HFF-Myc (cell line): ENCODE measurements at places on chromosomes 16 and 17.

DNA sequence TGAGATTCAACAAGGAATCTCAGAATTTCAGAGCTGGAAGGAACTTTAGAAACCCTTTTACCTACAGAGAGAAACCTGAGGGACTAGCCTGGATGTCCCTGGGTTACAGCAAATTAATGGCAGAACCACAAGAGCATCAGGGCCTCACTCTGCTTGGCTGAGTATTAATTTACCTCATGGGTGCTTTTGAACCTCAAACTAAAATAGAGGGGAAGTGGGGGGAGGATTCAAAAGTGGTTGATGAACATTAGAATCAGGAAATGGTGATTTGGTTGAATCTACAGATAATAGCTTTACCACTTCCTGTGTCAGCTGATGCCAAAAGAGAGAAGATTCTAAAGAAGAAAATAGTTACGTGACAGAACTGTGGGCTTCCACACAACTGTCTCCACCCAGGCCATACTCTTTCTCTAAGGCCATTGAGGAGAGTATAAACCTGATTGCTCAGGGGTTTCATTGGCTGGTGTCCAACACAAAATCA, 11.3 kb upstream of the SKAP1 start:
- DNase-seq = no peak

DNA sequence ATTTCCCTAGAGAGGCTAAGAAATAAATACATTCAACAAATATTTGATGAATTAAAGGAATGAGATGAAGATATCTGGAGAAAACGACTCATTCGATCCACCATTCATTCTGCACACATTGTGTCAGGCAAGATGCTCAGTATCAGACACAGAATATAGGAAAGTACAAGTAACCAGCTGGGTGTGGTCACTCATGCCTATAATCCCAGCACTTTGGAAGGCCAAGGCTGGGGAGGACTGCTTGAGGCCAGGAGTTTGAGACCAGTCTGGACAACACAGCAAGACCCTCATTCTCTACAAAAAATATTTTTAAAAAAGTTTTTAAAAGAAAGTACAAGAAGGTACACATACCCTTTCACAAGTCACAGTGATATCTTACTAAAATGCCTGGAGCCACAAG, 42.3 kb downstream of the CRLF3 start:
- DNase-seq = no peak

- DNase-seq = no peak
Measured at GRCh38 chr17:73552300-73553048, 91.8 kb downstream of the SDK2 start.

GRCh38 chr17:61458421-61459141, 6.4 kb downstream of the TBX4 start:
- DNase-seq = no peak

GRCh38 chr17:48563867-48564187, 14.3 kb downstream of the HOXB4 start:
- DNase-seq = no peak

DNA sequence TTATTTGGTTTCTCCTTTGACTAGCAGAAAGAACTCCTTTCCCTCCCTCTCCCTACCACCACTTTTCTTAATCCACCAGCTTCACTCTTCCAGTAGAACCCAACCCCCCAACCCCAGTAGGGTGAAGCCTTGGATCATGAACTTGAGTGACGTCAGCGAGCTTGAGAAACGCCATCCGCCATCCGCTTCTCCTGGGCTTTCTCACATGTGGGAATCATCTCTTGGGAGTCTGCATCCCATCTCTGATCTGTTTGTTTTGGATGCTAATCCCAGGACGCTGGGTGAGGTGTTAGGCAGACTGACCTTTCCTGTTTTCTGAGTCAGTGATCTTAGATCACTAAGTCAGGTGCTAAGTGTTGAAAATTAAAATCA, 16.0 kb upstream of the SOX9 start:
- no peak for DNase-seq

- DNase-seq = peak; percentile 96
Measured at GRCh38 chr17:49146620-49147306, 14.2 kb downstream of the B4GALNT2 start.

- DNase-seq = no peak
Measured at GRCh38 chr16:2744711-2745110, 7.7 kb upstream of the SRRM2 start.

DNA sequence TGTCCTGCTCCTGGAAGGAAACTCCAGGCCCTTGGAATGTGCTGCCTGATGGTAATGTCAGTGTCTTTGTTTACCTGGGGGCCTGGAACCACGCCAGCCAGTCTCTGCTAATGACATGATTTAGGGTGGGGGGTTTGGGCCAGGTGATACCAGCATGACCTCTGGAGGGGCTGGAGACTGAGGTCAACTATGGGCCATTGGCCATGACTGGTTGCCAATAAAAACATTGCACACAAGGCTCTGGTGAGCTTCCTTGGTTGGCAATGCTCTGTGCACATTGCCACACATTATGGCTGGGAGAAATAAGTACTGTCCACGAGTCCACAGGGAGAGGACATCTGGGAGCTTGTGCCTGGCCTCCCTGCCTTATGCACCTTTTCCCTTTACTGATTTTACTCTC, 52.5 kb downstream of the LITAF start:
- DNase-seq = no peak

GRCh38 chr17:38619937-38620550, 14.3 kb upstream of the SRCIN1 start:
- DNase-seq = no peak

DNA sequence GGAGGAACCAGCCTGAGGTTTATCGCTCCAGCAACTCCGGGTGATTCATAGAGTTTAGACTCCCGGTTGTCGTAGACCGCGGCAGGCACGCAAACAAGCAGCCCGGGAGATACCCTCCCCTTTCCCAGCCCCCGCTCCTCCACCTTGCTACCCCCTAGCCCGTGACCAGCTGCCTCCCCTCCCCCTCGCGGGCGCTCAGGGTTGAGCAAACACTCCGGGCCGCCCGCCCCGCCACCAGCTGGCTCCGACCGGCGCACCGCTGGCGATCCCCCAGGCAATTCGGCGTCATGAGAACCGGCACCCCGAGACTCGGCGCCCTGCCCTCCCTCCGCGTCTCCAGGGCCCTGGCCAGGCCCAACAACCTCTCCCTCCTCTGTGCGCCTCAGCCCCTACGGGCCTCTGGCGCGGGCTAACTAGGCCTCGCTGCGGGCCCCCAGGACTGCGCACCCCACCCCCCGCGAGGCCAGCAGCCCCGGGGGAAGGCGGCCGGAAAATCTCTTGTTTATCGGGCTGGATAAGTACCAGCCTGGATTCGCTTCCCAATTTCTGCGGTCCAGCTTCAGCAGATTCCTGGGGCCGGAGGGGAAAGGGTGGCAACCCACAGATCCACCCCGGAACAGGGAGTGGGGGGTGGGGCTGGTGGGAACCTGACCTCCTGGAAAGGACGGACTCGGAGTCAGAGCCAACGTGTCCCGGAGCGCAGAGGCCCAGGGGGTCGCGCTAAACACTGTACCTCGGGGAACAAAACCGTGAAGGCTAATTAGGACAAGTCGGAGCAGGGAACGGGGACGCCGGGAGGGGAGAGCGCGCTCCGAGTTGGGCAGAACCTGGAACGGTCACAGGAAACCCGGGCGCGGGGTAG, 951 bp upstream of the GPRC5C start:
- DNase-seq = no peak

GRCh38 chr16:12518241-12519175, 285.2 kb downstream of the CPPED1 start:
- DNase-seq = no peak

DNA sequence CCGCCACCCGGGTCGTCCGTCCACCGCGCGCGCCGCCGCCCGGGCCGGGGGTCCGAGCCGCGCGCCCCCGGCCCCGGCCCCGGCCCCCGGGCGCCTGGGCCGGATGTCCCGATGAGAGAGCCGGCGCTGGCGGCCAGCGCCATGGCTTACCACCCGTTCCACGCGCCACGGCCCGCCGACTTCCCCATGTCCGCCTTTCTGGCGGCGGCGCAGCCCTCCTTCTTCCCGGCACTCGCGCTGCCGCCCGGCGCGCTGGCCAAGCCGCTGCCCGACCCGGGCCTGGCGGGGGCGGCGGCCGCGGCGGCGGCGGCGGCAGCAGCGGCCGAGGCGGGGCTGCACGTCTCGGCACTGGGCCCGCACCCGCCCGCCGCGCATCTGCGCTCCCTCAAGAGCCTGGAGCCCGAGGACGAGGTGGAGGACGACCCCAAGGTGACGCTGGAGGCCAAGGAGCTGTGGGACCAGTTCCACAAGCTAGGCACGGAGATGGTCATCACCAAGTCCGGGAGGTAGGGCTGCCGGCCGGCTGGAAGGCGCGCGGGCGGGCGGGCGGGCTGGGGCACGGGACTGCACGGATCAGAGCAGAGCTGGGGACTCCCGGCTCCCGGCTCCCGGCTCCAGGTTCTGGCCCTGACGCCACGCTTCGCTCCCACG, 548 bp downstream of the TBX2 start:
- no peak for DNase-seq

- DNase-seq = no peak
Measured at GRCh38 chr17:7478276-7479212, 887 bp downstream of the ZBTB4 start.

DNA sequence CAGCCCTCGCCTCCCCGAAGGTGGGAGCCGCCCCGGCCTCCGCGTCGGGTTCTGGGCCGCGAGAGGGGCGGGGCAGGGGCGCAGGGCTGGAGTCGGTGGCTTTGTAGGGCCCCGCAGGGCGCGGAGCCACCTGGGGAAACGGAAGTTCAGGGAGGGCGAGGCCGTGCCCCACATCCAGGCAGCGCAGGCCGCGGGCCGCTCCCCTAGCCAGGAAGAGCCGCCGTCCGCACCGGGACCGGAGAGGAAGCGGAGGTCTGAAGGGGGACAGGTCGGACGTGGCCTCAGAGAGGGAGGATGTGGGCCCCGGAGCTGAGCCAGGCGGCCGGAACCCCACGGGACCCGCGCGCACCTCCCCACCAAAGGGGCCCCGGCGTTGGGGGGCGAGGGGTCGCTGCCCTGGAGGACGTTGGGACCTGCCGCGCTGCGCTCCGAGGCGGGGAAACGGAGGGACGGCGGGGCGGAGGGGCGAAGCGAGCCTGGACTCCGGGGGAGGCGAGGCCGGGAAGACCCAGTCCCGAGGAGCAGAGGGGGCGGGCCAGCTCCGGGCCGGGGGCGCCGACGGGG, 482 bp upstream of the SLC16A3 start:
- no peak for DNase-seq

DNA sequence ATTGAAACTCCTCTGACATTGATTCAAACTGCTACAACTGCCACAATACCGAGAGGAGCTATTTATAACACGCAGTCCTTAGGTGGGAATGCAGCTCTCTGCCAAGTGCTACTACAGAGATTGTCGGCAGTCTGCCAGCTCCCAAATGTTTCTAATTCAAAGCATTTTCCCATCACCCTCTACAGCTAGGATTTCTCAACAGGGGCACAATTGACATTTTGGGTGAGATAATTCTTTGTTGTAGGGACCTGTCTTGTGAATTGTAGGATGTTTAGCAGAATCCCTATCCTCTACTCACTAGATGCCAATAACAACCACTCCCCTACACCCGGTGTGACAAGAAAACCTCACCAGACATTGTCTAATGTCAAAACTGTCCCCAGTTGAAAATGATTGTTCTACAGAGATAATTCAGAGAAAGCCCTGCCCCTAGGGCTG, 7.8 kb upstream of the N4BP1 start:
- DNase-seq = no peak

GRCh38 chr16:15051387-15051951, 4.4 kb downstream of the NTAN1 start:
- no peak for DNase-seq

GRCh38 chr17:34481779-34482178, 97.6 kb upstream of the TMEM132E start:
- no peak for DNase-seq

- no peak for DNase-seq
Measured at GRCh38 chr17:78342449-78343186, 17.3 kb downstream of the SOCS3 start.

GRCh38 chr17:48067245-48067644, 19.1 kb downstream of the NFE2L1 start:
- DNase-seq = no peak

GRCh38 chr17:50048146-50048720, 7.7 kb upstream of the ITGA3 start:
- no peak for DNase-seq

DNA sequence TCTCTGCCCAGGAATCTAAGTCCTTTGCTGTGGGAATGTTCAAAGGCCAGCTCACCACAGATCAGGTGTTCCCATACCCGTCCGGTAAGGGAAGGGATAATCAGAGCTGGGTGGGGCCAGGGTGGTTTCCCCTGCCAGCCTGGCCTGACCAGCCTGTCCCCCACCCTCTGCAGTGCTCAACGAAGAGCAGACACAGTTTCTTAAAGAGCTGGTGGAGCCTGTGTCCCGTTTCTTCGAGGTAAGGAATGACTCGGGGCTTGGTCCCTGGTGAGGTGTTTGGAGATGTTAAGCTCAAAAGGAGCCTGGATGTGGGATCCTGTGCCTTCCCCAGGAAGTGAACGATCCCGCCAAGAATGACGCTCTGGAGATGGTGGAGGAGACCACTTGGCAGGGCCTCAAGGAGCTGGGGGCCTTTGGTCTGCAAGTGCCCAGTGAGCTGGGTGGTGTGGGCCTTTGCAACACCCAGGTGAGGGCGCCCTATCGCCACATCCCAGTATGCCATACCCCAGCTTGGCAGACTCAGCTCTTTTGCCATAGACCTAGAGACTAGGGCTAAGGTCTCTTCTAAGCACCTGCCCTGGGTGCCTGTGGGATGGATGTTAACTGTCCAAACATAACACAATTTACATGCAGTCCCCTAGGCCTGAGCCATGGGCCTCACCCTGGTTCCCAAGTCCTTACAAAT, 997 bp downstream of the ACADVL start:
- no peak for DNase-seq

DNA sequence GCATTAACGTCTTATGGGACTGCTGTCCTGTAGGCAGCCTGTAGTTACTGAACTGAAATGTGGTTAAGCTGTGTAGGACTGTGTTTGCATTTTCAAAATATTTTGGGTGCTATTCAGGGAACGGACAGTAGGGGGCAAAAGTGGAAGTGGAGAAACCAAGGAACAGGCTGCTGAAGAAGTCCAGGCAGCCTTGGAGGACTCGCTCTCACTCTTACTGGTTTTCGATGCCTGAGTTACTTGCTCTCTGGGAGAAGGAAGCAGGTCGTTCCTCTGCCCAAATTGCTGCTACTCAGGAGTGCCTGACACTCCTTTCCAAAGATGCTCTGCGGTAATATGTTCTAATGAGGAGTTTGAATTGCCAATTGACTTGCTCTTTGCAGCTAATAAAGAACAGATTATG, 64.5 kb upstream of the RBFOX1 start:
- no peak for DNase-seq

- peak; percentile 89 for DNase-seq
Measured at GRCh38 chr17:57948555-57949420, 6.4 kb downstream of the CUEDC1 start.
